Liver (tissue), 10 donors: ENCODE measurements at places on chromosomes 3 and 15. TPM values are rescaled to one million over a fixed set of nuclear protein-coding genes. Genes with fewer than 3 reads are reported as not detected.

DNA sequence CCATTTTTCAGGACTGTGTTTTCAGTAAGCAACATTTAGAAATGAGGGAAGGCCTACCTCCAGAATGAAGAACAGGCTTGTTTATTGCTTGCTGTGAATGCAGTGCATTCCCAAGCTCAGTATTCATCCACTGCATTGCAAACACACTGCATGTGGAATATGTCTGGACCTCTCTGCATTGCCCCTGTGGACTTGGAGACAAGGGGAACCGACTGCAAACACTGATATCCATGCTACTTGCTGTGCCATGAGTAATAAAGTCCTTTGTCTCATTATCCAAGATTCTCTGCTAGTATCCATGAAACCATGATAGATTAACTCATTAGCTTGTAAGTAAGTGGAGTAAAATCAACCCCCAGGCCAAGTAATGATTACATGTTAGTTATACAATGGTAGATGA lies 301.2 kb upstream of the NR2E3 start:
- H3K27ac ChIP-seq: no peak overlapping the region
- no peak overlapping the region for H3K4me3 ChIP-seq
- no peaks in the 10 kb centered on the region for H3K27me3 ChIP-seq
- no peaks in the 10 kb centered on the region for H3K36me3 ChIP-seq
- no peak for DNase-seq
- peaks cover 24% of the 10 kb centered on the region for H3K4me1 ChIP-seq

The TAMM41 gene
- polyA plus RNA-seq: 8.7 TPM

The TFRC gene
- 19.1 TPM for polyA plus RNA-seq

The DNASE1L3 gene
- polyA plus RNA-seq: 201 TPM

The EFCC1 gene
- polyA plus RNA-seq: 0.08 TPM

GRCh38 chr3:160618878-160619277 lies 53.5 kb upstream of the KPNA4 start:
- peaks cover 6% of the 10 kb centered on the region for H3K4me1 ChIP-seq
- no peak overlapping the region for H3K4me3 ChIP-seq
- no peaks in the 10 kb centered on the region for H3K27me3 ChIP-seq
- no peaks in the 10 kb centered on the region for H3K36me3 ChIP-seq

The RGMA gene
- polyA plus RNA-seq: 0.18 TPM

- no peak overlapping the region for H3K4me3 ChIP-seq
- no peaks in the 10 kb centered on the region for H3K36me3 ChIP-seq
- no peak overlapping the region for H3K27ac ChIP-seq
- H3K4me1 ChIP-seq: peaks cover 12% of the 10 kb centered on the region
- H3K27me3 ChIP-seq: no peaks in the 10 kb centered on the region
Observed at GRCh38 chr15:100200287-100200880, 141.4 kb downstream of the ADAMTS17 start.

GRCh38 chr3:196968233-196969133 lies at the start of gene PIGZ:
Gene PIGZ, minus strand, starts transcription at chr3:196968833. Its CDS starts 16,802 bp downstream, at chr3:196952031.
- H3K27ac ChIP-seq: peak within 1 kb of the TSS; percentile 28
- peaks cover 4% of the 10 kb centered on the region for H3K4me1 ChIP-seq
- H3K36me3 ChIP-seq: no peaks in the 10 kb centered on the region
- DNase-seq: peak; percentile 59
- H3K4me3 ChIP-seq: peak within 1 kb of the TSS; percentile 96
- H3K27me3 ChIP-seq: no peaks in the 10 kb centered on the region

- H3K27me3 ChIP-seq: no peaks in the 10 kb centered on the region
- no peak overlapping the region for H3K4me3 ChIP-seq
- H3K4me1 ChIP-seq: no peaks in the 10 kb centered on the region
- H3K27ac ChIP-seq: no peak overlapping the region
- no peak for DNase-seq
Observed at GRCh38 chr3:190718671-190719070, 143.8 kb downstream of the GMNC start.
